ENCODE measurements at places on chromosomes 5 and 9.

DNA sequence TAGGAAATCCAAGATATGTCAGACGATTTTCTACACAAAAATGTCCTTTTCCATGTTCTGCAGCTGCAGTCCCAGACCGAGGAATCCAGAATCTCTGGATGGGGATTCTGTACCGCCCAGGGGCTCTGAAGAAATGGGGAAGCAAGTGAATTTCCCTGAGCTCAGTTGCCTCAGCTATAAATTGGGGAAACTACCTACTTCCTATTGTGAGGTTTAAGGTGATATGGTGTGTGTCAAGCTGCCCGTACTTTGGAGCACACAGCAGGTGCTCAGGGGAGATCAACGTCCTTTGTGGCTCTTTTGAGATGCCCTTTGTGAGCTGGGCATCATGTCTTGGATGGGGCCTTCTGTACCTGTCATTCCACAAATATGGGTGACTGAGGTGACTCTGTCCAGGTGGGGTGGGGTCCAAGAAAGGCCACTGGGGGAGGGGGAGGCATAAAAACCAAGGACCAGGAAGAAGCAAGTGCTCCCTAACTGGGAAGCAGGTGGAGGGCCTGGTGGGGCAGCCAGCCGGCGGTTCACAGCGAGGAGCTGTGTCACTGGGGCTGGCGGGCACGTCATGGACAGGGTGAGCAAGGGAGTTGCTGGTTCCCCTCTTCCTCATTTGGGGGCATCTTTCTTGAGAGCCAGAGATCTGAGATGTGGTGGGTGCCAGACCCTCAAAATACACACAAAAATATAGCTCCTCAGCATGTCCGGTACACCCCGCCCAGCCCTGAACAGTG, 116.0 kb downstream of the CRB2 start:
- no peak for DNase-seq

DNA sequence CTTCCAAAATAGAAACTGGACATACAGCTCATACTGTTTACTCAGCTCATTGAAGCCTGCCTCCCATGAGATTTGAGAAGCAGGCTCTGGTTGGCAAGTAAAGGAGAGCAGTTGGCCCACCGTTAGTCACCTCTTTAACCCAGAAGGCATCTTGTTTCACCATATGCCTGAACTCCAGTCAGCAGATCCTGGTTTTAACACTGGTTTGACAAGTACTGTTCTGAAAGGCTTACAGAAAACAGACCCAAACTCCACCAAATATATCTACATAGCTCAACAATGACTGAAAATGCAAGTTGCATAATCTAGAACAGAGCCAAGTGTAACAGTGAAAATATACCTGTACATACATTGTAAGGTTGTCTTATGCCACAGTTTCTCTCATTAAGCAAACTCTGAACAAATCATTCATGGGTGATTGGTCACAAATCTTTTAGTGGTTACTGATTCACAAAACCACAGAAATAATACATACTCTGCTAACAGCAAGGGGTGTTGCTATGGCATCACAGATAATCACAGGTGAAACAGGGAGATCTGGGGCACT, 198.8 kb downstream of the BNC2 start:
- no peak for DNase-seq

GRCh38 chr5:127602481-127602880, 46.4 kb upstream of the CTXN3 start:
- peak; percentile 33 for DNase-seq

DNA sequence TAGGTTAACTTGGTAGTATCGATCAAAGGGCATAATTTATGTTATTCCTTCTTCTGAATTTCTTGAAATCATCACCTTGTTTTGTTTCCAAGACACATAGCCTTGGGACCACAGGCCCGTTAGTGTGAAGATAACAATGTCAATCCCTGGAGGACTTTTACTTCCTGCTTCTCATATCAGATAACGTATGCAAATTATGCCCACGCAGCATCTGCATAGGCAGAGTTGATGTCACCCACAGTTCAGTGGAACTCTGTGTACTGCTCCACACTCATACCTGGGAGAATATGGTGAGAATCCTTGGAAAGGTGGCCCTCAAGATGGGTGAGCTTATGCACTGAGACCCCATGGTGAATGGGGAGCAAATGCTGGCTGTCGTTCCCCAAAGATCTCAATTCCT, 95.0 kb downstream of the CFAP90 start:
- peak; percentile 52 for DNase-seq

- peak; percentile 86 for DNase-seq
Observed at GRCh38 chr5:37086466-37087173, 162.6 kb downstream of the CPLANE1 start.

Measured in mesendoderm (in vitro differentiated cells).